ENCODE measurements at places on chromosomes 13 and 19. TPM values are rescaled to one million over a fixed set of nuclear protein-coding genes. Genes with fewer than 3 reads are reported as not detected.

The FGF9 gene
- total RNA-seq: not detected

The CCL25 gene
- not detected for total RNA-seq

The SMIM44 gene
- not detected for total RNA-seq

The CRYL1 gene
- total RNA-seq: 10.5 TPM

The URAD gene
- not detected for total RNA-seq

The RASIP1 gene
- 0.07 TPM for total RNA-seq

GRCh38 chr19:1000095-1000494, at the start of gene GRIN3B:
Gene GRIN3B (plus strand): TSS chr19:1000419. CDS start chr19:1000438, 19 bp downstream.
- no peak for DNase-seq

- no peak for DNase-seq
Measured at GRCh38 chr13:44498969-44499368, 77.2 kb downstream of the TSC22D1 start.

DNA sequence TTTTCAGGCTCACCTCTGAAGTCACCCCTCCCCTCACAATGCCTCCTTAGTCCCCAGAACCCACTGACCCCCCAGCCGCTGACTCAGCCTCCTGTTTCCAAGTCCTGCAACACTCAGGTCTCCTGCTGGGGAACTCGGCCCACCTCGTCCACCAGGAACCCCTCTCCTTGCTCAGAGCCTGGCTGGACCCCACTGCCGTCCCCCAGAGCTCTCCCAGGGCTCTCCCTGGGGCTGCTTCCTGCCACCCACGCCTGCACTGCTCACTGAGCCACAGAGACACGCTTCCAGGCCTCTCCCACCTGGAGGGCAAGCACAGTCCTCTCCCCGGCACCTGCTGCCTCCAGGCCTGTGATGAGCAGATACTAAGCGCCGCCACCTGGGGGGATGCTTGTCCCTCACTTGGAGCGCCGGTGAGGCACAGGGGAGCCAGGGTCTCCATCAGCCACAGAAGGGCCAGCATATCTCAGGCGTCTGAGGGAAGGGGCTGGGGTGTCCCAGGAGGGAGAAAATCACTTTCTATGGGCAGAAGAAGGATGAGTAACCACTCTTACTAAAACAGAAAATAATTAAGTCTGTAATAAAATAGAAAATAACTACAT, 53.8 kb downstream of the KLF2 start:
- no peak for DNase-seq

- DNase-seq: peak; percentile 60
Measured at GRCh38 chr13:113275387-113275786, 21.7 kb upstream of the LAMP1 start.

DNA sequence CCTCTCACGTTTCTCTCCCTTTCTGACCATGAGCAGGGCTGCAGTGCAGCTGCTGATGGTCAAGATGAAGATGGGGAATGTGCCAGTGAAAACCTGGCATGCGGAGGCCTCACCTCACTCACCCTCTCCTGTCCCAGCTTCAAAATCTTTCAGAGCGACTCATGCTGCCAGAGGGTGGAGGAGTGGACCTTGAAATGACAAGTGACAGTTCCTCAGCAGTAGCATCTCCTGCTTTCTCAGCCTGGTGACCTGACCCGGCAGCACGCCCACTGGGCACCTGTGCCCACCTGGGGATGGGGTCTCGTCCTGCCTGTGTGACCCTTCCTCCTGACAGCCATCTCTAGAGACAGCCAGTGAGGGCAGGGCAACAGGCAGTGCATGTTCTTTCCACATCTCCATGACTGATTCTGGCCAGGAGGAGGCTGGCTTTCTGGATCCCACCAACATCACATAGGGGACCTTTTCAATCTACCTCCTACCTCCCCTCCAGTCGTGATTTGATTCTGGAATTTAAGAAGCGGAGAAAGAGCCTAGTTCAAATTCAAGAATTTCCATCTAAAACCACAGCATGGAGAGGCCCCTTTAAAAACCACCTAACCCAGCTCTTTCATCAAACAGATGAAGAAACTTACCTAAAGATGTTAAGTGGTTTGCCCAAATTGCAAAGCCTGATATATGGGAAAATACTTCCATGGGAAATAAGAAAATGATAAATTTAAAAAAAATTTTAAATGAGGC, 45.8 kb downstream of the RFX2 start:
- DNase-seq: peak; percentile 88

DNA sequence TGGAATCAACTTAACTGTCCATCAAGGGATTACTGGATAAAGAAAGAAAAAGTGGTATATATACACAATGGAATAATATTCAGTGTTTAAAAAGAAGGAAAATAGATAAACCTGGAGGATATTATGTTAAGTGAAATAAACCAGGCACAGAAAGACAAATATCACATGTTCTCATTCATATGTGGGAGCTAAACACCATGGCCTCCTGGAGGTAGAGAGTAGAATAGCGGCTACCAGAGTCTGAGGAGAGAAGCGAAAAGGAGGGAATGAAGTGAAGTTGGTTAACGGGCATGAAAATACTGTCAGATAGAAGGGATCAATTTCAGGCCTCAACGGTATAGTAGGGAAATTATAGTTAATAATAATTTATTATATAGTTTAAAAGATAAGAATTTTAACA, 147.5 kb upstream of the OBI1 start:
- DNase-seq: no peak

DNA sequence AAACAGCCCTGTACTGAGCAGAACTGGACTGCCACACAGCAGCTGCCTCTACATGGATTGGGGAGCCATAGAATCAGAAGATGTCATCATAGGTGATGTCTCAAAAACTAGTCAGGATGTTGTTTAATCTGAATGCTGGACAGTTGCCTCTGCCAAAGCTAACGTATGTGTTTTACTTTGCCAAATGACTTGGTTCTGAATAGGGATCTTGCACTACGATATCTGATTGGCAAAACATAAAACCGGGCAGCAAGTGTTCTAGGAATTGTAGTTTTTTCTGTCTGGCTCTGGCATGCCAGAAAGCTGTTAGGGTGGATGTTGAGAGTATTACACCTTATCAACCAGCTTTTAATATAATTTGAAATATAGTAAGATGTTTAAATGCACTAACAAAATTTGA, 645.9 kb downstream of the GPC5 start:
- no peak for DNase-seq

DNA sequence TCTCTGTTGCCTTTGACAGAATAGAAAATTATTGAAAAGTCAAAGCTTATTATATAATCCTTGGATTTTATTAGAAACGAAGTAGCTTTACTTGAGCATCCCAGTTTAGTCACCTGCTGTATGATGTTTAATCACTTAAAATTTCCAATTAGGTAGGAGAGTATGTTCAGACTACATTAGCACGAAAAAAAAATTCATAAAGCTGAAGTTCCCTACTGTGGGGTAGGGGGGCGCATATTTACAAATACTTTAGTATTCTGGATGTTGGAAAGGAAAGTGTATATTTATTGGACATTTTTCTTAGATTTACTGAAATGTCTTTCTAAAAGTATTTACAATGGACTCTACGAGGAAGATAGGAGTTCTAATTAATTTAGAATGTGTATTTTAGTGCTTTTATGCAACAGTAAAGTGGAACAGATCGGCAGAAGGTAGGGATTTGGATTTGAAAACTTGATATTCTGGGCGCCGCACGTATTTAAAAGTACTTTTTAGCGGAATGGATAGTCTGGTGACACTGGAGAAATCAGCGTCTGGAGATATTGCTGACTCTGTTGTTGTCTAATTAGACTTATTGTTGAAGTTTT, 1.9 kb downstream of the CDK8 start:
- no peak for DNase-seq

GRCh38 chr19:38737921-38738737, 6.1 kb downstream of the CAPN12 start:
- DNase-seq: no peak

DNA sequence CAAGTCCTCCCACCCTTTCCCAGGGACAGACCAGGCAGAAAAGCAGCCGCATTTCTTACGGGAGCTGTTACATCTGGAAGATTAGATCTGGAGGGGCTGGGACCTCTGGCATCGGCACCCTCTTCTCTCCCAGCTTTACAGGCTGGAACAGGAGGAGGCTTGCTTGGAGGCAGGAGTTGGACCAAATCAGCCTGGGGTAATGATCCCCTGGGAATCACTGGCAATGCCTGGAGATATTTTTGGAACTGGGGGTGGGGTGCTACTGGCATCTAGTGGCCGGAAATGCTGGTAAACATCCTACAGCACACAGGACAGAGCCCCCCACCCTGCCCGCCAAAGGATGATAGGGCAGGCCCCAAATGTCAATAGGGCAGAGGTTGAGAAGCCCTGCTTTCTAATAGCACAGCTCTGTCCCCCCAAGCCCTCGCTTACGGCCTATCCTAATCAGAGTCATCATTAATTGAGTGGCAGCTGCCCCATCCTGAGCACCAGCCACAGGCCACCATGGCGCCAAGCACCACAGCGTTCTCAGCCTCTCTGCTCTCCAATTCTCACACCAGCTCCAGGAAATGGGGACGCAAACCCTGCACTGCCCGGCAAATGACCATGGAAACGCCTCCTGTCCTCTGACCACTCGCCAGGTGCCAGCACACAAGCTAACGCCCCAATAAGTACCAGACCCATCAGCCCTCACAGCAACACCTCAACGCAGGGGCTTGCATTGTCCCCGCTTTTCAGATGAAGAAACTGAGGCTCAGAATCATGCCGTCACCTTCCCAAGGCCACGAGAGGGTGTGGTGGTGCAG, 20.6 kb downstream of the LRRC4B start:
- no peak for DNase-seq

DNA sequence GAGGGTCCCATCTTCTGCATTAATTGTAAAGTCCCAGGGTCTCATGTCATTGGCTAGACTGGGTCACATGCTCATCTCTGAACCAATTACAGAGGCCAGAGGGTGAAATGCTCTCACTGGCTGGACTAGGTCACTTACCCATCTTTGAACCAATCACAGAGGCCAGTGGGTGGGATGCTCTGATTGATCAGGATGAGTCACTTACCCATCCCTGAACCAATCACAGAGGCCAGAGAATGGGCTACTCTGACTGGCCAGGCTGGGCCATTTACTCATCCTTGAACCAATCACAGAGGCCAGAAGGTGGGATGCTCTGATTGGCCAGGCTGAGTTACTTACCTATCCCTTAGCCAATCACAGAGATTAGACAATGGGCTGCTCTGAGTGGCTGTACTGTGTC, 5.3 kb downstream of the MISP start:
- peak; percentile 75 for DNase-seq

DNA sequence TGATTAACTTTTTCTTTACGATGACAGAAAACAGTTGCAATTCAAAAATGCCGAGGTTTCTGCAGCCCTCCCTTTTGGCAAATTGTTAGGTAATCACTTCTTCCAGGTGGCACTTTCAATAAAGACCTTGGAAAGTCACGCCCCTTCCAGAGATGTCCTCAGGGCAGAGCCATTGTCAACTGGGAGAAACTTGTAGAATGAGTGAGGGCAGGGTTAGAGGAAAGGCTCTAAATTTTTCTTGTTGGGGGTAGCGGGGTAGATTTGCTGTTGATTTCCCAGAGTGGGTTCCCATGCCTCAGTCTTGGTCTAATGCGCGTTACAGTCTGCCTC, 421.1 kb downstream of the FGF9 start:
- no peak for DNase-seq

- no peak for DNase-seq
Measured at GRCh38 chr13:60613080-60613479, 216.1 kb downstream of the TDRD3 start.

GRCh38 chr19:43799502-43800142, 2.6 kb downstream of the LYPD5 start:
- DNase-seq: peak; percentile 57

DNA sequence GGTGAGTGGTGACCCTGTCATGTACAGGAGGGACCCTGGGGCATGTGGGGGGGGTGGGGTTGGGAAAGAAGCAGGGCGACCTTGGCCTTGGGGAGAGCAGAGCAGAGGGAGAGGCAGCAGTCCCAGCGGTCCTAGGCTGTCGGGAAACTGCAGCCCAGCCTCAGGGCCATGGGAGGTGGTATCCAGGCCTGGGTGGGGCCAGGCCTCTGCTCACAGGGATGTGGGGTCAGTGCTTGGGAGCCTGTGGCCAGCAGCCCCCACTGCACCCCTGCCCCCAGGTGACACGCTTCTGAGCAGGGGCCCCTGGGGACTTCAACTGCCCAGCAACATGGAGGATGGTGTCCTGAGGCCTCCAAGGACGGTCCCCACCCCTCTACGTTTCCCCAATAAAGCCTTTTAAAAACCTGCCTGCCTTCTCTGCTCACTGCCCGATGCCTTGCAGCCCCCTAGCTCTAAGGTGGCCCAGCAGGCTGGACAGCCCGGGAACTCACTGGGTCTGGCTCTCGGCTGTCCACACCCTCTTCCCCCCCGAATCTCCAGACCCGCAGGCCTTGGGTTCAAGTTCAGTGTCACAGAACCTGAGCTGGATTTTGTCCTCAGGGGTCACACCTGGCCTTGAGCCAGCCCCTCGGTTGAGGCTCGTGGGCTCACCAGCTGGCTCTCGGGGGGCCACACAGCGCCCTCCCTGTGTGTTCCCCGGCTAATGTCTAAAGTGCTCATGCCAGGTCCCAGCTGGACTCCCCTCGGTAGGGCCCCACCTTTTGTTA, 6.9 kb downstream of the PNKP start:
- no peak for DNase-seq

Measured in A172 (cell line).